ENCODE measurements at places on chromosomes 1 and 21.

DNA sequence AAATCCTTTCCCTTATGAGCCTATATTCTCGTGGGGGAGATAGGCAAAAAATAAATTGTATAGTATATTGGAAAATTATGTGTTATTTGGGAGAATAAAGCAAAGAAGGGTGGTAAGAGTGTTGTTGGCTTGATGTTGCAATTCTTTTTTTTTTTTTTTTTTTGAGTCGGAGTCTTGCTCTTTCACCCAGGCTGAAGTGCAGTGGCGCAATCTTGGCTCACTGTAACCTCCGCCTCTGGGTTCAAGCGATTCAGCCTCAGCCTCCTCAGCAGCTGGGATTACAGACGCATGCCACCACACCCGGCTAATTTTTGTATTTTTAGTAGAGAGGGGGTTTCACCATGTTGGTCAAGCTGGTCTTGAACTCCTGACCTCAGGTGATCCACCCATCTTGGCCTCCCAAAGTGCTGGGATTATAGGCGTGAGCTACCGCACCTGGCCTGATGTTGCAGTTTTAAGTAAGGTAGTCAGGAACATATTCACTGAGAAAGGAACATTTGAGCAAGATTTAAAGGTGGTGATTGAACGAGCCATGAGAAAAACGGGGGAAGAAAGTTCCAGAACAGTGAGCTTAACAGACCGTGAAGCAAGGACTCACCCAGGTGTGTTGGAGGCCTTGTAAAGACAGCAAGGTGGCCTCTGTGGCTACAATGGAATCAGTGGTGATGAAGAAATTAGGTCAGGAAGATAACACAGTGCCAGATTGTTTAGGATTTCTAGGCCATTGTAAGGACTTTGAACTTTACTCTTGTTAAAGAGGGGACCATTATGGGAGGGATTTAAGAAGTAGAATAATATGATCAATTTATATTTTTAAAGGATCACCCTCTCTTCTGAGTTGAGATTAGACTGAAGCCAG, 45.8 kb downstream of the RPRD2 start:
- DNase-seq: no peak

DNA sequence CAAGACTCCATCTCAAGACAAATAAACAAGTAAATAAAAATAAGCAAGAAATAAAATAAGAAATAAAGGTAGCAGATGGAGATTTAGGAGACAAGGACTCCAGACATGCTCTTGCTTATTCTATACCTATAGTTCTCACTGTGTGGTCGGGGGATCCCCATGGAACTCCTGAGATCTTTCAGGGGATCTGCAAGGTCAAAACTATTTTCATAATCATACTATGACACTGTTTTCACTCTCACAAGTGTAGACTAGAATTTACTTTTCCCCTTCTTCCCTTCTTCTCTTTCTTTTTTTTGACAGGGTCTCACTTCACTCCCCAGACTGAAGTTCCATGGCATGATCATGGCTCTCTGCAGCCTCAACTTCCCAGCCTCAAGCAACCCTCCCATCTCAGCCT, 29.8 kb upstream of the NLRP3 start:
- no peak for DNase-seq

- no peak for DNase-seq
Measured at GRCh38 chr1:156379420-156380165, 10.6 kb downstream of the RHBG start.

- DNase-seq: no peak
Measured at GRCh38 chr1:116448785-116449385, 75.8 kb downstream of the ATP1A1 start.

- DNase-seq: no peak
Measured at GRCh38 chr1:177209357-177209756, 38.6 kb downstream of the BRINP2 start.

DNA sequence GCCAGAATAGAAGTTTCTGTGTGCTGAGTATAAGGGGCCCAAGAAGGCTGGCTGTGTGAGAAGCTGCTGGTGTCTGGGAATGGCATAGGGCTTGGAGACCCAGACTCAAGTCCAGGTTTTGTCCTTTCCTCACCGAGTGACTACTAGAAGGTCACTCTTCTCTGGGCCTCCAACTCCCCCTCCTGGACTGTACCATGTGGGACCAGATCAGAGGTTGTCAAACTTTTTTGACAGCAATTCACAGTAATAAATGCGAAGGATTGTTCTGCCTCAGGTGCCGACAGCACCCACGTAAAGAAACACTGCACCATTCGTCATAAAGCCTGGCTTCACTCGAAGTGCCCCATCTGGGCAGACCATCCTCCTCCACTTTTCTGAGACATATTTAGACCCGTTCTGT, 29.0 kb downstream of the PKP1 start:
- DNase-seq: no peak

GRCh38 chr1:203328714-203329122, 22.2 kb downstream of the FMOD start:
- no peak for DNase-seq

GRCh38 chr21:38041493-38041892, 125.2 kb upstream of the KCNJ6 start:
- no peak for DNase-seq

DNA sequence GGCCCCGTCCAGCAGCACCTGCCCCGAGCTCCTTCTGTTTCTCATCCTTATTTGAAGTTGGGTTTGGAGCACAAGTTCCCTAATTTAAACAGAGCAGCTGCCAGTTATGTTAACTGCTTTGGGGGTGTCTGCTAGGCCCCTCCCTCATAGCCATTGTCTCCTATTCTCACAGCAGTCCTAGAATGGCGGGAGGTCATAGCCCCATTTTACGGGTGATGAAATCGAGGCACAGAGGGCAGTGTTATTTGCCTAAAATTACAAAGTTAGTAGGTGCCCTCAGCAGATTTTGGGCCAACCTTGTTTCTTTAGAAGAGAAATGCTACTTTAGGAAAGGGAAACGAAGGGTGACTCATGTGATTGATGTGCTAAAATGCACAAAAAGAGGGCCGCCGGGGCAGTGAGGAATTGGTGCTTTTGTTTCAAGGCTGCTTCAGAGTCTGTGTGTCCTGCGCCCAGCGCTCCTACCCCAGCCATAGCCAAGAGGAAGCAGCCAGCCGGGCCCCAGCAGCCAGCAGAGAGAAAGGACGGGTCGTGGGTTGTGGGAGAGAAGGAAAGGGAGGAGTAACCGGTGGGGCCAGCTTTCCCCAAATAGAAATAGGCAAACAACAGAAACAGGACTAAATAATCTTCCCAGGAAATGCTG, 13.0 kb downstream of the VANGL1 start:
- no peak for DNase-seq

DNA sequence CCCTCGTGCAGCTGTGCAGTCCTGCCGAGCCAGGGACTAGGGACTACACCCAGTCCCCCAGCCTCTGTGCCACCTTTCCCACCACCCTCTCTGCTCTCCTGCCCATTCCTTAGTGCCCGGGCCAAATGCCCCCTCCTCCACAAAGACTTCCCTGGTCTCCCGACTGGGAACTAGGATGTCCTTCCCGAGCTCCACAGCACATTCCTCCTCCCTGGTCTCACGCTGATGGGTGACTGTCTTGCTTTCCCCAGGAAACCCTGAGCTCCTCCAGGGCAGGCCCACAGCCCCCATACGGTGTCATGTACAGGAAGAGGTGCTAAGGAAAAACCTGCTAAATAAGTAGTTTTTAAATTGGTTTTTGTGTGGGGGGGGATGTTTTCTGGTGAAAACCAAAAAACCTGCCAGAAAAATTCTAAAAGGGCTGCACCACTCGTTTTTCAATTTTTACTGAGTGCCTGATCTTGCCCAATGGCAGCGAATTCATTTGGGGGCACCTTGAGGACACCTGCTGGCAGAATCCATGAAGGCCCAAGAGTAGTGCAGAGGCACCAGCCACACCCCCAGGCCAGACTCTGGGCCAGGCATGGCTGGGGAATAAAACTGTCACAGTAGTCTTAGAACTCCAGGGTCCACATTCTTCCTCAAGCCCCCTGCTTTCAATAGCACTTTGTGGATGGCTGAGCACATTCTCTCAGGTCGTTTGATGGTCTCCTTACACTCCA, 50.4 kb downstream of the GLIS1 start:
- DNase-seq: no peak

- DNase-seq: no peak
Measured at GRCh38 chr1:10735563-10736305, 60.7 kb downstream of the CASZ1 start.

DNA sequence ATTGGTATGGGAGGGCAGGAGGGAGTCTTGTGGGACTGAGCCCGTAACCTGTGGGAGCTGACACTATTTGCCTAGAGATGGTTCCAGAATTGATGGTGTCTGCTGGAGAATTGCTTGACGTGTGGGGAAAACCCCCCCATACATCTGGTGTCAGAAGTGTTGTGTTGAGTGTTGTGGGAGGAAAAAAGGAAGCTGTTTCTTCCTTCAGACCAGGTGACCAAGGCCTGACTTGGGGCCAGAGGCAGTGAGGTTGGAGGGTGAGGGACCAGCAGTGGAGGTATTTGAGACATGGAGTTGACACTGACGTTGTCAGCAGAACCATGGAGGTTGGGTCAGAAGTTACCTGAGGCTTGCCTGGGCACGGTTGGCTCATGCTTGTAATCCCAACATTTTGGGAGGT, 8.3 kb downstream of the SHISAL2A start:
- no peak for DNase-seq

GRCh38 chr1:169894424-169895145, 889 bp upstream of the SCYL3 start:
- DNase-seq: no peak

GRCh38 chr1:224534731-224535130, 81.4 kb upstream of the CNIH3 start:
- no peak for DNase-seq

- no peak for DNase-seq
Measured at GRCh38 chr1:196543833-196544232, 64.4 kb downstream of the KCNT2 start.

- DNase-seq: no peak
Measured at GRCh38 chr1:16116002-16116401, 39.9 kb downstream of the EPHA2 start.

DNA sequence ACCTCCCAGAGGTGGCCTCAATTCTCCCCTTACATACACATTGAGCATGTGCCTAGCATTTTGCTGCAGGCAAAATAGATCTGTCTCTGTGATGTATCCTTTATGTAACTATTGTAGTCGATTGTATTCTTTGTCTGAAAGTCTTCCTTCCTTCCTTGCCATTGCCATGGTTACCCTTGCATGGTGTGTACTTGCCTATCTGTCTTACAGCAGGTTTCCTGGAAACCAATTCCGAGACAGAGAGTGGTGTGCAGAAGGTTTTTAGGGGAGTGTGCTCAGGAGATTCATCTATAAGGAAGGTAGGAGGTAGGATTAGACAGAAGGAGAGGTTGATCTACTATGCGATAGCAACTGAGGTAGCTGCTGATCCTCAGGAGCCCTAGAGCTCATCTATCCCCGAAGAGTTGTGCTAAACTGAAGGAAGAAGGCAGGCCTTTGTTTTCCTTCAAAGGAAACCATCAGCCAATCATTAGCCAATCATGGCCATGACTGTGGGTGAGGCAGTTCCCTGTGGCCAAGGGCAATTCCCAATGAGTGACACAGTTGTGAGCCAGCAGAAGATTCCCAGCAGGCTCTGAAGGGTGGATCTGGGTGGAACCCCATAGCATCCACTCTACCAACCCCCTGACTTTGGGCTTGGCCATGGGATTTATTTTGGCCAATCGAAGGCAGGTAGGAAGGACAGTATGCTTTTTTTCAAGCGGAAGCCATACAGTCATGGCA, 15.0 kb downstream of the CITED4 start:
- no peak for DNase-seq

DNA sequence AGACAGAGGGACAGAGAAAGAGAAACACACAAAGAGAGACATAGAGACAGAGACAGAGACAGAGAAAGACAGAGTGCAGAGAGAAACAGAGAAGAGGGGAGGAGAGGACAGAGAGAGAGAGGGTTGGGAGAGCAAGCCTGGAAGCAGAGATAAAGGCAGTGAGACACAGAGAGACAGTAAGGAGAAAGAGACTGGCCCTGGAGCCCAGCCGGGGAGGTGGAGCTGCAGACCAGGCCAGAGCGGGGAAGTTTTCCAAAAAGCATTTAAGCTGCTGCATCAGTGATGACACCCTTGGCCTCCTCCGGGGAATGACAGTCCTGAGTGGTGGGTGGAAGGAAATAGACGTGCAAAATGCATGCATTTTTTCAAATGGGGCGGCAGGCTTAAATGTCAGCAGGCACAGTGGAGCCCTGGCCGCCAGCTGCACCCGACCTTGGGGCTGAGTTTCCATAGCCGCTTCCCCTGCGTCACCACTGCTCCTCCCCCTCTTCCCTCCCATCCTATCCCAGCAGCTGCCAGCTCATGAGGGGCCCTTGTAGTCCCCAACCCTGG, 95.4 kb upstream of the KLHDC7A start:
- no peak for DNase-seq

- no peak for DNase-seq
Measured at GRCh38 chr1:48943826-48944225, 167.1 kb upstream of the BEND5 start.

DNA sequence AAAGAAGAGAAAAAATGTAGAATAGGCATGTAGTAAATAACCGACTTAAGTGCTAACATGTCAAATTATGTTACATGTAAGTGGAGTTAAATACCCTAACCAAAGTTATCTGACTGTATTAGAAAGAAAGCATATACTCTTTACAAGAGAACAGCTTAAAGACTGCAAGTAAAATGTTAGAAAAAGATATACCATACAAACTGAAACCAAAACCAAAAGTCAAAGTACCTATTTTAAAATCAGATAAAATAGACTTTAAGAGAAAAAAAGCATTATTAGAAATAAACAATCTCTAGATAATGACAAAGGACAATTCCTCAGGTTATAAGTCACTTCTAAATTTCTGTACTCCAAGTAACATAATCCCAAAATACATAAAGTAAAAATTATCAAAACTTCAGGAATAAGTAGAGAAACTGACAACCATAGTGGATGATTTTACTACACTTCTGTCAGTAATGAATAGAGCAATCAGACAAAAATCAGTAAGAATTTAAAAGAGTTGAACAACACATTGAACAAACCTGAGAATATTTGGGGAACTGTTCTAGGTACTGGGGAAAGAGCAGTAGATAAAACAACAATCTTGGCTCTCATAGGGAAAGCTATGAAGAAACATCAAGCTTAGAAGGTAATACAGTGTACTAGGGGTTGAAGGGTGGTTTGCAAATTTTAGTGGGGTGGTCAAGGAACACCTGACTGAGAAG, 127.3 kb downstream of the TBX19 start:
- DNase-seq: no peak

DNA sequence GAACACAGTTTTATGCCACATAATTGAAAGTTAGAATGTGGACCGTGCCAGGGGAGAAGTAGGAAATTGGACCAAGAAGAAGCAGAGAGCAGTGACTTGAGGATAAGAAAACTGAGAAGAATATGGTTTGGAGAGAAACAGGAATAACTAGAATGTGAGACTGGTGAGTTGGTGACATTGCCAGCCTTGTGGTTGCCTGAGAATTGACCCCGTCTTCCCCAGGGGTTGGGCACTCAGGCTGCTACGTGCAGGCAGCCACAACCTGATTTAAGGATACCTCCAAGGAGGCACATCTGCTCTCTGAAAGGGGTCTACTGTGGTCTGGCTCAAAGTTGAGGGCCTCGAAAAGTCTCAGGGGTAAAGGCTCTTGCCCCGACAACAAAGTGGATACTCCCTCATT, 112.1 kb upstream of the ARTN start:
- DNase-seq: no peak

Data from effector memory CD8-positive, alpha-beta T cell (primary cell).